Uterus (tissue), 4 donors: ENCODE measurements at places on chromosomes 7 and 10. TPM values are rescaled to one million over a fixed set of nuclear protein-coding genes. Genes with fewer than 3 reads are reported as not detected.

Gene GBX1
- 0.41 TPM for total RNA-seq

Gene IMPDH1
- total RNA-seq: 19.4 TPM

Gene C10orf67
- total RNA-seq: 0.21 TPM

Gene ADAM12
- 0.64 TPM for total RNA-seq

Gene OR13A1
- total RNA-seq: 1.2 TPM

Gene SLC35G1
- 4.8 TPM for total RNA-seq

Gene SEC31B
- 19.5 TPM for total RNA-seq

Gene NAT16
- total RNA-seq: not detected

Gene PRLHR
- 2.3 TPM for total RNA-seq

Gene POLL
- 31.6 TPM for total RNA-seq

Gene SPAM1
- total RNA-seq: not detected

DNA sequence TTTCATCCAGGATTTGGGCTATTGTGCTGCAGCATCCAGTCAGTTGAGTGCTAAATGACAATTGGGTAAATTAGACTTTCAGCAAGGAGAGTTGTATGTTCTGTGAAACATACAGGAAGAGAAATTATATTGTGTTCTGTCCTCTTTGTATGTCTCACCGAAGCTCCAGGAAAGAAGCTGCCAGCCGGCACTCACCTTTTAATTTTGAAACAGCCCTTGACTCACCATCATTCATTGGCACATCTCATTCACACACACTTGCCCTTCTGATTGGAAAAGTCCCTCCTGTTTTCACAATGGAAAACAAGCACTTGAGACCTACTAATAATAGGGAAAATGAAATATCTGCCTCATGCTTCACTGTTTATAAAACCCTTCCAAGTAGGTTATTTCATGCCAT, 495.6 kb downstream of the RPS24 start:
- no peak for DNase-seq

DNA sequence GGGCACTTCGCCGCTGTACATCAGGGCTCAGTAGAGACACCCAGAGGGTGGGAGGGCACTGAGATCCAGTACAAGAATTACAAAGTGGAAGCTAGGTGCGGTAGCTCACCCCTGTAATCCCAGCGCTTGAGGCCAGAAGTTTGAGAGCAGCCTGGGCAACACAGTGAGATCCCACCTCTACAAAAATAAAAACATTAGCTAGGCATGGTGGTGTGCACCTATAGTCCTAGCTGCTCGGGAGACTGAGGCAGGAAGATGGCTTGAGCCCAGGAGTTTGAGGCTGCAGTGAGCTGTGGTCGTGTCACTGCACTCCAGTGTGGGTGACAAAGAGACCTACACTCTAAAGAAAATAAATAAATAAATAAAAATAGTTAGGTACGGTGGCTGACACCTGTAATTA, 64.0 kb downstream of the CLEC2L start:
- no peak for DNase-seq

DNA sequence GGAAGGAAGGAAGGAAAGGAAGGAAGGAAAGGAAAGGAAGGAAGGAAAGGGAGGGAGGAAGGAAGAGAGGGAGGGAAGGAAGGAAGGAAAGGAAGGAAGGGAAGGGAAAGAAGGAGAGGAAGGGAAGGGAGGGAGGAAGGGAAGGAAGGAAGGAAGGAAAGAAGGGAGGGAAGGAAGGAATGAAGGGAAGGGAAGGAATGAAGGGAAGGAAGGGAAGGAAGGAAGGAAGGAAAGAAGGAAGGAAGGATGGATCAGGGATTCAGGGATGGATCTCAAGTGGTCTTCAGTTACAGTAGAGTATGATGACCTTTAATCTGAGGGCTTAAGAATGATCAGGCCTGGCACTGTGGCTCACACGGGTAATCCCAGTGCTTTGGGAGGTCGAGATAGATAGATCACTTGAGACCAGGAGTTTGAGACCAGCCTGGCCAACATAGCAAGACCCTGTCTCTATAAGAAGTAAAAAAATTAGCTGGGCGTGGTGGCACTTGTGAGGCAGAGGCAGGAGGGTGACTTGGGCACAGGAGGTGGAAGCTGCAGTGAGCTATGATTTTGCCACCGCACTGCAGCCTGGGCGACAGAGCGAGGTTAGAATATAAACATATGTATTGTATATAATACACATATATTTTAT, 760 bp upstream of the FOXK1 start:
- no peak for DNase-seq

DNA sequence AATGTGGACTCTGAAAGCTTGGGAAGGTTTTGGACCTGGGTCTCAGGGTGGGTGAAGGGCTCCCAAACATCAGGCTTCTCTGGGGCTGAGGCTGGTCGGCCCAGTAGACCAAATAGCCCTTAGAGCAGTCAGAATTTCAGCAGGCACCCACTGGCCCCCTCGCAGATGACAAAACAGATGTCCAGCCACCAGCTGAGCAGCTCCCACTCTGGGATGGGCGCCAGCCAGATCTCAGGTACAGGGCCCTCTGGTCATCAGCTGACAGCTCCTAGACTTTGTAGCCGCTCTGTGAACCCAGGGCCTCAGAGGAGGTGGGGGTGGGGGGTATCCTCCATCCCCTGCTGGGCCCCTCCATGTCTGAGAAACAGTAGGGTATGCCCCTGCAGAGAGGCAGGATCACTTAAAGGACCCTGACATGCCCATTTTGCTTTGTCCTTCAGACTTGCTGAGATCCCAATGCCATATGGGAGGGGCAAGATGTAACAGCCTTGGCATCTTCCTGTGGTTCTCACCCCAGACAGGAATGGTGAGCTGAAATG, 26.5 kb downstream of the HSPA12A start:
- DNase-seq: no peak

GRCh38 chr7:36021367-36021766, 131.7 kb upstream of the EEPD1 start:
- no peak for DNase-seq

GRCh38 chr10:12502526-12503274, 153.4 kb downstream of the CAMK1D start:
- DNase-seq: no peak

- DNase-seq: no peak
These were observed 88.4 kb downstream of the BEND7 start for GRCh38 chr10:13440185-13441061.

GRCh38 chr7:150891740-150892139, 39.4 kb downstream of the AOC1 start:
- DNase-seq: no peak

GRCh38 chr10:10032991-10033390, 984.7 kb upstream of the CELF2 start:
- no peak for DNase-seq

- no peak for DNase-seq
These were observed 44.7 kb upstream of the AQP1 start for GRCh38 chr7:30866939-30867338.

DNA sequence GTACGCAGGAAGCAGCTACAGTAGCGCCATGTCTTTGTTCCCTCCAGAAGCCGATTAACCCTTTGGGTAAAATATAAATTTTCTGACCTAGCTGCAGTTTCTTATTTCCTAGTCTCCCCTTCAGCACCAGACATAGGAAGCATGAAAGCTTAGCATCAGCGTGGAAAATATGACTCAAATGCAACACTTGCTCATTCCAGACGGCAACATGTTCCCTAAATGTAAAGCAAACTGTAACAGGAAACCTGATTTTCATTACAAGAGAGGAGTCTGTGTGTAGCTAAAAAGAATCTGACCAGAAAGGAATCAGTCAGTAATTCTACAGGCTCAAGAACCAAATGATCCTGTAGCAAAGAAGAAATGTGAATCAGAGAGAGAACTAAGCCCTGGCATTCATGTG, 219.2 kb downstream of the C7orf25 start:
- no peak for DNase-seq

DNA sequence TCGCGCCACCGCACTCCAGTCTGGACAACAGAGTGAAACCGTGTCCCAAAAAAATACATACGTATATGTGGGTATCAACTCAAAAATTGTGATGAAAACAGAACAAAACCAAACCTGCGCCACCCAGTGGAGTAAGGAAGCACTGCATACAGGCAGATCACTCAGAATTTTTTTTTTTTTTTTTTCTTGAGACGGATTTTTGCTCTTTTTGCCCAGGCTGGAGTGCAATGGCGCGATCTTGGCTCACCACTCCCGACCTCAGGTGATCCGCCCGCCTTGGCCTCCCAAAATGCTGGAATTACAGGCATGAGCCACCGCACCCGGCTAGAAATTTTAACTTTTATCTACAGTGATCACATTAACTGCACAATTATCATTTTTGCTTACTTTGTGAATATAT, 9.1 kb upstream of the TMEM236 start:
- DNase-seq: peak; percentile 55

GRCh38 chr10:96470116-96470743, 43.5 kb downstream of the TLL2 start:
- DNase-seq: no peak

DNA sequence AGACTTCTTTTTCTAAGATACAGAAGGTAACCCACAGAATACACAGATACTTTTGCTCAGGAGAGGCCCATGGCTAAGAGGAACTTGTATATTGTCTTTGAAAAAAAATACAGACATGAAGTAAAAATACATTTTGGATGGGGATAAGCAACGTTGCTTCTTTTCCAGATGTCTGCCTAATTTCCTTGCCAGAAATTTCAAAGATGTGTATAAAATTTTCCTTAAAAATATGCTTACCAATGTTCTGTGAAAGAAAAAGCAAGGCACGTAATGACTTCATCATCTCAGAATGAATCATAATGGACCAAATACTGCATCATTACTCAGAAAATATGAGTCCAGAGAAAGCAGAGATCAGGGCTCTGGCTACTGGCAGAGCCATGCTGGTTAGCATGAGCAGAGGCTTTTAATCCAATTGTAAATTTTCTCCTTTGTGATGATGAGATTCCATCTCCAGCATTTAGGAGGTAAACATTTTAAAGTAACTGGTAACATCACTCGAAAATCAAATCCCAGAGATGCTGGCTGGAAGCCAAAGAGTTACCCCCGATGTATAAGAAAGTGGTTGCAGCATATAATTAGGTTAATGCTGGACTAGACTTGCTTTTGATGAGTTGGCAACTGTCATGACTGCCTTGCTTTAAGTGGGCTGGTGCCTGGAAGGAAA, 272.5 kb downstream of the SEMA3A start:
- no peak for DNase-seq

DNA sequence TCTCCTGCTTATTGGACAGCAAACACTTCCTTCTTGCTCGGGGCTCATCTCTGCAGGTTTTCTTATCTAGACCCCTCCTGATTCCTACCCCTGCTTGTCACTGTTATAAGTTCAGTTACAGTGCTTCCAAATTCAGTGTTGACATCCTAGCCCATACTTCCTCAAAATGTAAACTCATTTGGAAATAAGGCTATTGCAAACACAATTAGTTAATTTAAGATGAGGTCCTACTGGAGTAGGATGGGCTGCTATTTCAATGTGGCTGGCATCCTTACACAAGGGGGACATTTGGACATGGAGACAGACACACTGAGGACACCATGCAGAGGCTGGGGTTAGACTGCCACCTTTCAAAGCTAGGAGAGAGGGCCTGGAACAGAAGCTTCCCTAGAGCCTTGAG, 85.2 kb upstream of the NPVF start:
- no peak for DNase-seq

DNA sequence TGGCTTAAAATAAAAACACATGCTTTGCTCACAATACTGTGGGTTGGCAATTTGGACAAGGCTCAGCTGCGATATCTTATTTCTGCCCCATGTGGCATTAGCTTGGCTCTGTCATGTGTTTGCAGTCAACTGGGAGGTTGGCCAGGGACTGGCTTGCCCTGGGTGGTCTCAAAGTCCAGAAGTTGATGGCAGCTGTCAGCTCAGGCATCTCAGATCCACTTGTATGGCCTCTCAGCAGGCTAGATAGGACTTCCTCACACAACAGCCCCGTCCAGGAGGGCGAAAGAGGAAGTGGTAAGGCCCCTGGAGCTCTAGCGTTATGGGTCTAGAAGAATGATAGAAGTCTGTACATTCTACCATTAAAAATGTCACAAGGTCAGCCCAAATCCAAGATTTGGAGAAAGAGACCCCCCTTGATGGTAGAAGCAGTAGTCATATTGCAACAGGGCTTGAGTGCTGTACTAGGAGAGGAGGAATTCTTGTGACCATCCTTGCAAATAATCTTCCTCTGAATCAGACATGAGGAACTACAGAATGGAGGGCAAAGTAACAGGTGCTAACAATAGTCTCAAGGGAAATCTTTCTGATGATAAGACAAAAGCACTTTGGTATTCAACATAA, 166.2 kb downstream of the FAM107B start:
- DNase-seq: no peak

DNA sequence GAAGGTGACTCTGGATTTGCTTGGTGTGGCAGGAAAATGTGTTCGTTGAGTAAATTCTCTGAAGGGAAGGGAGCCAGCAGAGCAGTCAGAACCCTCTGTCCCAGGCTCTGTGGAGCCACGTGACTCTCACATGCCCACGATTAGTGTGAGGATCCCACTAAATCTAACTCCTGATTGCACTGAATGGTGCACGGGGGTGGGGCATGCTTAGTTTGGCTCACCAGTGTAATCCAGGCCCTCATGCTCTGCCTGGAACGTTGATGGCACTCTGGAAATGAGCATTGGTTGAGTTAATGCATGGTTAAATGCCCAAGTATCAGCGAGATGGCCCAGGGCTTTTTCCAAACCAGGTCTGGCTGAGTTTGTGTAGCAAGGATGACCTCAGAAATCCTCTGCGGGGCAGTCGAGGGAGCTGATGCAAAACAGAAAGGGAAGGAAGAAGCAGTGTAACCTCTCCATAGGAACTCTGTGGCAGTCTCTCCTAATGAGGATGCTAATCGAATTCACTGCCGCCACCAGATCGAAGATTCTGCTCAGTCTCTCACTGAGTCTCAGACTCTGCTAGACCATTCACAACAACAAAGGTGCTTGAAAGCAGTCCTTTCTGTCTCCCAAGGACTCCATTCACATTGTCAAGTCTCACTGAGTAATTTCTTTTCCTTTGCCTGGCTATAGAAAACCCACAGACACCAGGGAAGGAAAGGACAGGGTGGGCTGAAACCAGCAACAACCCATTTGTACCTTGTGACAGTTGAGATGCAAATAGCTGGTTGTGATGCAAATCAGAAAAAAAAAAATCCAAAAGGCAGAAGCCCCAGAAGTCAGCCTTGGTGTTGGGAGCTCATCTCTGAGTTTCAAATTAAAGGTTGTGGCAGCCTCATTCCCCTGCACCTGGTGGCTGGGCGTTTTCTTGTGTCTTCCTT, 98.1 kb downstream of the C10orf105 start:
- peak; percentile 70 for DNase-seq

GRCh38 chr7:6317797-6318438, 45.5 kb upstream of the CYTH3 start:
- DNase-seq: peak; percentile 89

GRCh38 chr10:71838264-71839211, 12.5 kb downstream of the PSAP start:
- no peak for DNase-seq
